Activated CD4-positive, CD25-positive, alpha-beta regulatory T cell (primary cell): ENCODE measurements at places on chromosomes 5 and 9.

- no peak for DNase-seq
Measured at GRCh38 chr9:131963072-131964030, 116.3 kb downstream of the MED27 start.

GRCh38 chr9:76245518-76245917 lies 148.7 kb downstream of the RFK start:
- DNase-seq = no peak

DNA sequence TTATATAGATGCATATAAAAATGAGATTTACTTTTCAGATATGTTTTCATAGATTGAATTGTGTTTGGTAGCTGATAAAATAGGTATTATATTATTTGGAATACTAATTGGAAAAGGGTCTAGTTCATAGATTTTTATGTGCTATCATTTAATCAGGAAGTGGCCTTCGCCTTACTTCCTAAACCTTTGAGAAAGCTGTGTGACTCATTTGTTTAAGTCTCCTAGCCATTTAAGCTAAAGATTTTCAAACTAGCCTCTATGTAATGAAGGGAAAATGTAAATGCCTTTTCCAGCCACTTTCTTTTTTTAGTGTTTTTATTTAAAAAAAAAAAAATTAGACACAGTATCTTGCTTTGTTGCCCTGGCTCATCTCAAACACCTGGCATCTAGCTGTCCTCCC lies 97.5 kb downstream of the DMXL1 start:
- DNase-seq = no peak

- no peak for DNase-seq
Measured at GRCh38 chr9:23825700-23826099, 340 bp downstream of the ELAVL2 start.

- DNase-seq = no peak
Measured at GRCh38 chr5:171816666-171817065, 31.0 kb downstream of the SMIM23 start.

DNA sequence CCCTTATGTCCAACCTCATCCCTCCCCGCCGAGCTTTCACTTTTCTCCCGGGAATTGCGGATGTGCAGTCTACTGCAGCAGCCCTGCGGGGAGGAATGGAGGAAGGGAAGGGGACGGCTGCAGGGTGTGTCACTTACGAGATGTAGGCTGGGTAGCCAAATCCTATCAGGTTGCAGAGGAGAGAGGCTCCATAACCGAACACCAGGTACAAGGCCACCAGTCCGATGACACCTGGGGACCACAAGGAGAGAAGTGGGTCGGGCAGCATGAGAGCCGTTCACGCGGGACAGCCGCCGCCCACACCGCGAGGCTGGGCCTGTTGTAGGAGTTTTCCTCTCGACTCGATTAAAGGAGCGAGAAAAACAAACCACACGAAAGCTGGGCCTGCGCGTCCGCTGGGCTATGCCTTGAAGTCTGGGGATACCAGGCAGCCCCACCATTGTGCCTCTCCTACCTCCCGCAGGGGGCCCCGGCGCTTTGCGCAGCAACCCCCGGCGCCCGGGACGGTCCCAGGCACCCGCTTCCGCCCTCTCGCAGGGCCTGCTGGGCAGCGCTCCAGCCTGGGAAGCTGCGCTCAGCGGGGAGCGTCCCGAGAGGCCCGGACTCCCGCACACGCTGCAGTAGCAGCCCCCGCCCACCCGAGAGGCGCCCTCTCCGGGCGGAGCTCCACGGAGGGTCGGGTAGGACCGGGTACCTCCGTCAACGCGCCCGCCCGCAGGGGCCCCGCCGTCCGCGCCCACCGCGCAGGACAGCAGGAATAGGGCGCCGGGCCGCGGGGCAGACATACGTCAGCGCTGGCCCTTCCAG lies 798 bp downstream of the REEP5 start:
- DNase-seq = no peak

- no peak for DNase-seq
Measured at GRCh38 chr5:73625944-73626811, at the start of gene ARHGEF28. Gene ARHGEF28, plus strand, starts transcription at chr5:73626196. Its CDS starts 58,656 bp downstream, at chr5:73684852.

DNA sequence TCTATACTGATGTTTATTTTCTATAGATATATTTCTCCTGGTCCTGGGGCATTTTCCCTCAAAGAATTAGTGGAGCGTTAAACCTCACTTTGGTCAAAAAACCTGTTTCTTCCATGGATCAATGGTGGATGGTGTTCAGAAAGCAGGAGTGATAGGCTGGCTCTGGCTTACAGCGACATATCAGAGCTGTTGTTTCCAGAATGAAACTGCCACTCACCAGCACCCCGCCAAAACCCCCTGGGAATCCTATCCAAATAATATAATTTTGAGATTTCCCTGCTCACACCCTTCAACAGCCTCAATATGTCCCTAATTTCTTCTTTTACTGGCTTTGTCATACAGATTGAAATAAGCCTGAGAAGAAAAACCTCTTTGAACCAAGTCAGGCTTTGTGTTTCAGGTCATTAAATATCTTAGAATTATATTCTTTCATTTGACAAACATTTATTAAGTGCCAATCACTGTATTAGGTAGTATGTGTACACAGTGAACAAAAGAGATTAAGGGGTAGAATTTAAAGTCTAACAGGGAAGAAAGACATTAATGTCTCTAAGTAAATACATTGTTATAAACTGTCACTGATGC lies 144.5 kb upstream of the GPR151 start:
- DNase-seq = no peak

DNA sequence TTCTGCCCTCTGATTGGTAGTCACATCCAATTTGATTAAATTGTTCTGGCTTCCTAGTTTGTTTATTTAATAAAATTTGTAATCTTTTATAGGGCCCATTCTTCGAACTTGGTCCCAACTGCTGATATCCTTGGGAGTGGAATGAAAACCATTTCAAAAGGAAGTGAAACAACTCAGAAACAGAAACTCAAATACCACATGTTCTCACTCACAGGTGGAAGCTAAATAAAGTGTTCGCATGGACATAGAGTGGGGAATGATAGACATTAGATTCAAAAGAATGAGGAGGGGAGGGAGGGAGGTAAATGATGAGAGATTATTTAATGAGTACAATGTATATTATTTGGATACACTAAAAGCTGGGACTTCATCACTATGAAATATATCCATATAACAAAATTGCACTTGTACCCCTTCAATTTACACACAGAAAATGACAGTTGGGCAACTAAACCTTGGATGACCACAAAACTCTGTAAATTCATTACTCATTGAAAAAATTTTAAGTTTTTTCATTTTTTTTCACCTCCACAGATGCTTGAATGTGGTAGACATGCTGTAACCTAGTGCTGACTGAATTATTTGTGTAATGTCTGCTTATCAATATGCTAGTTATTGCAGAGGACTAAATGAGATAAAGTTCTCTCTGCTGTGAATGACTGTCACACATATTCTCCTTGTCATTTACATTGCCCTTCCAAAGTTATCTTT lies 16.0 kb downstream of the ATP10B start:
- DNase-seq = no peak
